Stimulated activated naive B cell treated with anti-CD40 and anti-IgM and Interleukin-4, amounts not matched to agents 10 μg/mL and 1 μg/mL and 100 μg/mL, for 72 hours (primary cell): ENCODE measurements at places on chromosomes 2 and 18.

GRCh38 chr2:231259104-231259503 is 60.7 kb downstream of the ARMC9 start:
- no peak overlapping the region for H3K4me3 ChIP-seq
- peaks cover 26% of the 10 kb centered on the region for H3K36me3 ChIP-seq
- H3K27me3 ChIP-seq = no peaks in the 10 kb centered on the region
- DNase-seq = no peak
- no peaks in the 10 kb centered on the region for H3K4me1 ChIP-seq

DNA sequence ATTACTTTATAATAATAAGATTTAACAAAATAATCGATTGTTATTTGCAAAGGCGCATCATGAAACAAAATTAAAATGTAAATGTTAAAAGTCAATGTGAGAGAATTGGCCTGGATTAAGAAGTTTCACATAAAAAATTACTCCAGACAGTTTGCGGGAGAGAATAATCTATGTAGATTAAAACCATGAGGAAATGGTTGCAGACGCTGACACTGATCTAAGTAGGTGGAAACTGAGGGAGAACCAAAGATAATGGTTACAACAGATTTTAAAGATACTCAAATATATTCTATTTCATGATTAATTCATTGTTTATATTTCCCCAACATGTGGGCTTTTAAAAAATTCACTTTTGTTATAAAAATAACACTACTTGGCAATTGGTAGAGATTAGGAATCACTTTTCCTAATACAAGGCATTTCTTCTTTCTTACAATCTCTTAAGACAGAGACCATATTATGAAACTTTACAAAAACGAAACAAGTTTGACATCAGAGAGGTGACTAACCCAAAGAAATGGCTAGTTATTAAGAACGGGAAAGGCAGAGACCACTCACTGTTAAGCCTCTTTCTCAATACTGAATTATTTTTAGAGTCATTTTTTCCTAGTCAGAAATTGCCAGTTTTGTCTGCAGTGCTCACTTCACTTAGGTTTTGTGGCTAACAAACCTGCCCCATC is 1.6 kb downstream of the KANSL1L start:
- peaks cover 6% of the 10 kb centered on the region for H3K4me1 ChIP-seq
- peak overlapping the region; percentile 98 for H3K27ac ChIP-seq
- H3K27me3 ChIP-seq = no peaks in the 10 kb centered on the region
- peak overlapping the region; percentile 98 for H3K4me3 ChIP-seq
- no peak for DNase-seq

- H3K4me1 ChIP-seq = no peaks in the 10 kb centered on the region
- H3K27me3 ChIP-seq = no peaks in the 10 kb centered on the region
- H3K36me3 ChIP-seq = no peaks in the 10 kb centered on the region
- H3K4me3 ChIP-seq = no peak overlapping the region
- no peak overlapping the region for H3K27ac ChIP-seq
Measured at GRCh38 chr18:34595690-34596089, 114.4 kb upstream of the DTNA start.

DNA sequence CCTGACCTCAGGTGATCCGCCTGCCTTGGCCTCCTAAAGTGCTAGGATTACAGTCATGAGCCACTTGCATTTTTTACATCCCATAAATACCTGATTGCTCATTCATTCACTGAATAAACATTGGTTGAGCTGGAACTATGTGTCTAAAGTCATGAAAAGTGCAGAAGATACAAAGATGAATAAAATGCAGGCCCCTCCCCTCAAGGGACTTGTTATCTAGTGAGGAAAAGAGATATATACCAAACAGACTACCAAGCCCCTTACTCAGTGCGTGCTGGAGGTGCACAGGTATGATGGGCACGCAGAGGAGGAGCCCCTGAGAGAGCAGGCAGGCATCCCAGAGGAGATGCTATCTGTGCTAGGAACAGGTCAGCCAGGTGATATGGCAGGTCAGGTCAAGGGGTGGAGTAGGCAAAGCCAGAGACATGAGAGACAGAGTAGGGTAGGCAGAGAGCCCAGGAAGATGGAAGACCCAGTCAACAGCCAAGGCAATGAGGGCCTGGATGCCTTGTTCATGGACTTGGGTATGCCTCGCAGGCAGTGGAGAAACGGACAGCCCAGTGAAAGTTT is 7.7 kb downstream of the FHL2 start:
- H3K4me3 ChIP-seq = no peak overlapping the region
- peaks cover 29% of the 10 kb centered on the region for H3K27me3 ChIP-seq
- H3K27ac ChIP-seq = no peak overlapping the region
- DNase-seq = no peak
- H3K4me1 ChIP-seq = no peaks in the 10 kb centered on the region

GRCh38 chr2:224185023-224185601 is 146.0 kb upstream of the SERPINE2 start:
- peaks cover 8% of the 10 kb centered on the region for H3K27me3 ChIP-seq
- DNase-seq = no peak
- H3K27ac ChIP-seq = no peak overlapping the region
- no peak overlapping the region for H3K4me3 ChIP-seq
- no peaks in the 10 kb centered on the region for H3K4me1 ChIP-seq

DNA sequence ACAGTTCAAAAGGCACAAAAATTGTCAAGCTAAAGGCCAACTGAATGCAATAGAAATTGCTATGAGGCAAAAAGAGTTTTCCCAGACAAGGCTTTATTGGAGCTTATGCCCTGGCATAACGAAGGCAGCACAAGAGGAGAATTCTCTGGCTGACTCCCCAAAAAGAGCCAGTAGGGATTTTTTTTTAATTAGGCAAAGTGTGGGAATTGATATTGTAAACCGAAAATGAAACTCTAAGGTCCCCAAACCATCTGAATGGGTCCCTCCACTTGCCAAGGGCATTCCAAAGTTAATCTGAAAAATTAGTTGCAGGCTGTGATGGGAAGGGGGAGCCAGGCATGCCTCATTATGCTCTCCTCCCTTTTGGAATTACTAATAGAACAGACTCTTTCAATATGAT is 118.9 kb downstream of the SPOPL start:
- H3K27ac ChIP-seq = no peak overlapping the region
- peaks cover 5% of the 10 kb centered on the region for H3K4me1 ChIP-seq
- no peak for DNase-seq
- H3K36me3 ChIP-seq = no peaks in the 10 kb centered on the region
- H3K27me3 ChIP-seq = peaks cover 4% of the 10 kb centered on the region
- no peak overlapping the region for H3K4me3 ChIP-seq

DNA sequence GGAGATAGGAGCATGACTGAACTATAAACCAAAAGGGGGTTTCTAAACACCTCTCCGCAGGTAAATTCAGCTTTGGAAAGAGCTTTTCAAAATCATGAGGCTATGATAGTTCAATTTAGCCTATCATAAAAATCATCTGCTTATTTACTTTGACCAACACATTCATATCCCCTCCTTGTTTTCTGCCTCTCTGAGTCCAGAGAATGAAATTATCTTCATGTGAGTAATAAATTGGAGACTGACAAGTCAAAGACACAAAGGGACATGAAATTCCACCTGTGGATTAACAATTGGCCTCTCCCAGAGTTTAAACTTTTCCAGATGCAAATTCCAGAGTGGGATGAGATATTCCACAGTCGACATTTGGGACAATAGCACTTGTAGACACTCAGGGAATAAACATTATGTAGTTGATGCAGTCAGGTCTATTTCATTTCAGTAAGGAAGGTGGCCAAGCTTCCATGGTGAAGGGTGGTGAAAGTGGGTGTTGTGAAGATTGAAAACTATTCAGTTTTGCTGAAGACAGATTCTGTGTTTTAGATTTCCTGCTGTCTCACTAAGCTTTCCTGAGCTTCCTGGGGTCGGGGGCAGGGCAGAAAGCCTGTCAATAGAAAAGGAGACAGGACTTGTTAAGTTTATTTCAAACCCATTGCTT is 84.7 kb downstream of the CDC42EP3 start:
- H3K27ac ChIP-seq = no peak overlapping the region
- H3K4me1 ChIP-seq = peaks cover 11% of the 10 kb centered on the region
- H3K36me3 ChIP-seq = no peaks in the 10 kb centered on the region
- H3K4me3 ChIP-seq = no peak overlapping the region

- peak overlapping the region; percentile 25 for H3K27ac ChIP-seq
- no peaks in the 10 kb centered on the region for H3K36me3 ChIP-seq
- DNase-seq = no peak
- H3K4me1 ChIP-seq = peaks cover 16% of the 10 kb centered on the region
Measured at GRCh38 chr2:10879624-10880585, 31.8 kb upstream of the KCNF1 start.

DNA sequence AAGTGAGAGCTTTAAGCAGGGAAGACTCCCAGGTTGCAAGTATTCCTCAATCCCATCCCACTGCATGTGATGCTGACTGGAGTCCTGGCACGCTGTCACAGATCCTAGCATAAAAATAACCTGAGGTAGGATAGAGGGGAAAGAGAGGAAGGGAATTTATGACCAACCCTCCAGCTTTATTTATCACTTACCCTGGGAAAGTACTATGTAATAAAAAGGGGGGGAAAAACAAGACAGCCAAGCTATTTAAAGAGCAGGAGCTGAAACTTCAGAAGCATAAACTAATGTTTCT is 122.2 kb downstream of the SLC8A1 start:
- H3K4me3 ChIP-seq = no peak overlapping the region
- DNase-seq = no peak
- H3K27ac ChIP-seq = no peak overlapping the region
- peaks cover 2% of the 10 kb centered on the region for H3K4me1 ChIP-seq
